ENCODE measurements at places on chromosomes 1 and 21.

DNA sequence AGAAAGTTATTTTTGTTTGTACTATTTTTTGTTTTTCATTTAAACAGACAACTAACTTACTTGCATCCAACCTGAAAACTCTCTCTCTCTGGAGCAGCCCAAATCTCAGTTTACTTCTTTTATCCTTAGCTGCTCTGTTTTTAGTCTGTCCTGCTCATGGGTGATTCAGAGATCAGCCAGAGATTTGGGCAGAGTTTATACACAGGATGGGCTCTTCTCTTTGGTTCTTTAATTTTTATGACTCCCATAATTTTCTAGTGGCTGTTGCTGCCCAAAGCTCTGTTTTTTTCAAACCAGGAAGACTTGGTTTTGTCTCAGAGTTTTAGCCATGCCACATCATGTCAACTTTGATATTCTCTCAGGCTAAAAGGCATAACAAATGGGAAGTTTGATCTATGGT lies 86.8 kb upstream of the CD55 start:
- no peak for DNase-seq

DNA sequence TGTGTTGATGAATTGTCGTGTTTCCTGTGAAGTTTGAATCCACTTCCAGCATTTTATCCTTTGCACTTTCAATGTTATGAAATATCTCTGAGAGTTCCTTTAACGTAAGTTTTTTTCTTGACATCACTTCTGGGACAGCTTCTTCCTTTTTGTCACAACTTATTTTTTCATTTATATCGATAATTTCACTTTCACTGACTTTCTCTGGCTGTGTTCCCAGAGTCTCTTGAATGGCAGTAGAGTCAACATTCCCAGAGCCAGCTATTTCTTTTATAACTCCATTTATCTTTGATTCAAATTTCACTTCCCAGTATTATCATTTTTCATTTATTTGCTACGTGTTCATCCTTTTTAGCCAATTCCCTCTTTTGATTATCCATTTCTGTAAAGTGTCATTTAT lies 256.5 kb downstream of the PAPPA2 start:
- no peak for DNase-seq

DNA sequence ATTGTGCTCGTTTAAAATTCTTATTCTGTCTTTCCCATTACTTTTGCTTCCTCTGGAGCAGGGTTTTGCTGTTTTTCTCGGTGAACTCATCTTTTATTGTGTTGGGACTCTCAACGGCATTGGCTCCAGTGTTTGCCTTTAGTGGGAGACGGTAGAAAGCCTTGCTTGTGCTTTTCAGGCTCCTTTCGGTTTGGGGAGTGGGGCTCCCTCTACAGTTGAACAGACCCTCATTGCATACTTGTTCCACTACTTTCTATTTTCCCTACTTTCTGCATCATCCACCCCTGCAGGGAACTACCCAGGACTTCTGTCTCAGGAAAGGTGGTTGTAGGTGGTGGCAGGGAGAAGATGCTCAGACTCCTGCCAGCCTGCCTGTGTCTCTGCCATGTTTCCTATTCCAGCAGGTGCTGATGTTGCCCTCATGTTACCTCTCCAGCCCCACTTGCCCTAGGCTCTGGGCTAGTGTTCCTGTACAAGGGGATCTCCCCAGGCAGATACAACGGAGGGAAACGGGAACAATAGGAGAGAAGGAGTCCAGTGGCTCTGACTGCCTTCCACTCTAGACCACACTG lies 68.5 kb upstream of the ZBTB18 start:
- DNase-seq = no peak

DNA sequence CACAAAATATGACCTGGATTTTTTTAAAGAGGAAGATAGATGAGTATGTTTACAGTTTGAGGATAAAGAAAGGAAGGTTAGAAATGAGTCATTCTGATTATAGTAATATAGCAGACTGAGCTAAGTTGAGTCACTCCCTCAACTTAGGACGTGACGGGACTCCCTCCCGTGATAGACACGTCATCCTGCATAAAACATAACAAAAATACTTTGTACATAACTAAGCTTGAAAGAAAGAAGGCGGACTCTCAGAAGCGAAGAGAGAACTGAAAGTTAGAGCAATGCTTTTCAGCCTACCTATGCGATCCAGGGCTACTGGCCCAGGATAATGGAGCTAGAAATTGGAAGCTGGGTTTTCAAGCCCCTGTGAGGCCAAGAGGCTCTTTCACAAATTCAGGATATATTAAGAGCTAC lies 53.0 kb upstream of the DESI2 start:
- DNase-seq = no peak

GRCh38 chr1:226131639-226132038 lies 54.9 kb downstream of the ACBD3 start:
- DNase-seq = no peak

DNA sequence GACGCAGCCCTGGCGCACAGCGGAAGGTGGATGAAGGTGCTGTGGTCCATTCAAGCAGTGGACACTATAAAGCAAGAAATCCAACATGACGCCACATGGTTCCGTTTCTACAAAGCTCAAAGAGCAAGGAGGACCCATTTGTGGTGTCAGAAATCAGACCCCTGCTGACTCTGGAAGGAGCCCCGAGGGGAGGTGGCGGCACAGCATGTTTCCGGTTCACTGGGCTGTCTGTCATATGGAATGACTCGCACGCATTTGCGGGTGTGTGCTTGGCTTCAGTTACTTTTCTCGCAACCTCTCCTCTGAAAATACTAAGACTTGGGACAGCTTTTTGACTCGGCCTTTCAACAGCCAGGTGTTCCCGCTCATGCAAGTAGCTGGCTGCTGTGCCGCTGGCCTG lies 29.1 kb upstream of the LRRC47 start:
- no peak for DNase-seq

GRCh38 chr1:116494745-116495144 lies 76.1 kb downstream of the CD58 start:
- no peak for DNase-seq

DNA sequence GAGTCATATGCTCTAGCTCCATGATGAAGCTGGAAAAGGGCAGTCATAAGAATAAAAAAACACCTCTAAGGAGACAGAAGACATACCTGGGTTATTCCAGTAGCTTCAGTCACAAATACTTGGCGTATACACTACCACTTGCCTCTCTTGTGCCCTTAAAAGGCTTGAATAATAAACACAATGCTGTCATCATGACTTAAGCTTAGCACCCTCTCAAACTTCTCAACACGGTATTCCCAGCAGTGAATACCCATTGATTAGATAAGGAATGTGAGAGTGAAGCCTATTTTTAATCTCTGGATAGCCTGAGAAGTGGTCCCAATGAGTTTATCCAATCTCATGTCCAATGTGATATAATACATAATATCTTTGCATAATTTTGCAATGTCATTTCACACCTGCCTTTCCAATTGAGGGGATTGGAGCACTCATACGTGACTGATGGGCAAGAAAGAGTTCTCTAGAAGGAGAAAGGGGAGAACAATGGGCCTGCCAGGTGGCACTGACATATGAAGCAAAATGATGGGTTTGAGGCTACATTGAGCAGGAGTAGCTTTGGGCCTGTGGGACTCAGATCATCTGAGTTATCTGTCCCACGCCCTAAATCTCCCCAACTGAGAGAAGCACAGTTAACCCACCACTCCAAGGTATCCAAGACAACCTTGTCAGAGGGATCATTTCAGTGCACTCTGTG lies 298.6 kb upstream of the DAB1 start:
- DNase-seq = no peak

DNA sequence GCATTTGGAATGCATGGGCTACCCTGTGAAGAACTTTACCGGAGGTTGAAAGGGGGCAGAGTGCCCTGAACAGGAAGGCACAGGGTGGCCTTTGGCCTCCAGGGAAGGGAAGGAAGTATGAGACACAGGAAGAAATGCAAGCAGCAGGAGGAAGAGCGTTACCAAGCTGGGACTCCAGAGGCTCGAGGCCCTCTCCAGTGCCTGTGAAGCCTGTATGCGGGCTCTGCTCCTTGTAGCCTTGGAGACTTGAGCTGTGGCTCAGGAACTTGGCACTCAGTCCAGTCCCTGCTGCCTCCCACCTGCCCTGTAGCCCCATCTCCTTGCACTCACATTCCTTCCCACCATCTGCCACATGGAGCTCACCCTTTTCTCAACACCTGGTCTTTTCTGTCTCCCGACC lies 33.5 kb upstream of the RNF19B start:
- DNase-seq = no peak

GRCh38 chr1:206729050-206729449 lies 41.5 kb upstream of the IL19 start:
- DNase-seq = no peak

DNA sequence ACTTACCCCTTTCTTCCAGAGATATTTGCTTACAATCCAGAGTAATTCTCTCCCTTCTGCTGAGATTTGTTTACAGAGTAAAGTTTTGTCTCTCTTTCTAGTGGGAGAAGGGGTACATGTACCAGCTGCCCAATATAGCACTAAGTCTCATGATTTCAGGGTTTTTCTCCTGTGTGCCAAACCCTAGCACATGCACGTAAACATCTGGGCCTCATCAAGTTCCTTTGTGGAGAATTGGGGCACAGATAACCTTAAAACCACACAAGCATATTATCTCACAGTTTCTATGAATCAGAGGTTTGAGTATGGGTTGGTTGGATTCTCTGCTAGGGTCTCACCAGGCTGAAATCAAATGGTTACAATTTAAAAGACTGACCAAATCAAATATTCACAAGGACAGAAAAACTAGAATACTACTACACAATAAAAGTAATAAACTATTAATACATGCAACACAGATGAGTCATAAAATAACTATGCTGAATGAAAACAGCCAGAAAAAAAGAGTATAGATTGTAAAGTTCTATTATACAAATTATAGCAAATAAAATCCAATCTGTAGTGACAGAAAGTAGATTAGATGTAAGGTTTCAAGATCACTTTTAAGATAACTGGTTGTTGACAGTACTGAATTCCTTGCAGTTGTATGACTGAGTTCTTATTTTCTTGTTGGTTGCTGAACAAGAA lies 347.4 kb upstream of the PTBP2 start:
- no peak for DNase-seq

DNA sequence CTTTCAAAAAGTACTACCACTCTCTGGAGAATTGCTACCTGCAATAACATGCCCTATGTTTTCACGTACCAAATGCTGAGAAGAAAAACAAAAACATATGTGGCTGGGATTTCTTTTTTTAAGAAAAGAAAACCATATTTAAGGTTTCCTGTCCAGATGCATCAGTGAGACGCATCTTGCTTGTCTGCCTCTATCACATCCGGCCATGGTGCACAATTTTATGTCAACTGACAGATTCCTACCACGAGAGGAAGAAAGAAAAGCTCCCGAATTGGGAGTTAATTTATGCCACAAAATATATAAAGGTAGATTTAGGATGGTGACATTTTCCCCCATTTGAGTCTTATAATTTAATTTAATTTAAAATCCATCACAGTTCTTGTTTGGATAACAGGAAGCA lies 62.3 kb upstream of the COL24A1 start:
- DNase-seq = no peak

GRCh38 chr1:113871597-113872113 lies at the start of gene PTPN22:
Gene PTPN22 (minus strand): TSS chr1:113871712.
- DNase-seq = no peak

- DNase-seq = no peak
Measured at GRCh38 chr21:34916446-34916845, 132.7 kb downstream of the RUNX1 start.

- no peak for DNase-seq
Measured at GRCh38 chr1:1626207-1627141, 5.5 kb upstream of the MMP23B start.

DNA sequence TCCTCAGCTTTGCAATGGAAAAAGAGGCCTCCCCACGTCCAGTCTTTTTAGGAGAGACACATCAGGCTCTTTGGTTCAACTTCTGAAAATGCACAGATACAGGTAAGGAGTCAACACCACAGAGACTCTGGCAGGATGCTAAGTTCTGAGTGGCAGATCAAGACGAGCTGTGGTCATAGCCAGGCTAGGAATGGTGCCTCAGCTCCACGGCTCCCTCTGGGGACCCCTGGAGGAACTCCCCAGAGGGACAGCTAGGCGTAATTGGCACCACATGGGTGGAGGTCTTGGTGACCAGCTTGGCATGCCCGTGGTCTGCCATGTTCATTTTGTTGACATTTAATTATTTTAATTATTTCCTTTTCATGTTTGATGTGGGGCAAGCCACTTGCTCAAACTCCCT lies 206.1 kb downstream of the KAZN start:
- peak; percentile 20 for DNase-seq

DNA sequence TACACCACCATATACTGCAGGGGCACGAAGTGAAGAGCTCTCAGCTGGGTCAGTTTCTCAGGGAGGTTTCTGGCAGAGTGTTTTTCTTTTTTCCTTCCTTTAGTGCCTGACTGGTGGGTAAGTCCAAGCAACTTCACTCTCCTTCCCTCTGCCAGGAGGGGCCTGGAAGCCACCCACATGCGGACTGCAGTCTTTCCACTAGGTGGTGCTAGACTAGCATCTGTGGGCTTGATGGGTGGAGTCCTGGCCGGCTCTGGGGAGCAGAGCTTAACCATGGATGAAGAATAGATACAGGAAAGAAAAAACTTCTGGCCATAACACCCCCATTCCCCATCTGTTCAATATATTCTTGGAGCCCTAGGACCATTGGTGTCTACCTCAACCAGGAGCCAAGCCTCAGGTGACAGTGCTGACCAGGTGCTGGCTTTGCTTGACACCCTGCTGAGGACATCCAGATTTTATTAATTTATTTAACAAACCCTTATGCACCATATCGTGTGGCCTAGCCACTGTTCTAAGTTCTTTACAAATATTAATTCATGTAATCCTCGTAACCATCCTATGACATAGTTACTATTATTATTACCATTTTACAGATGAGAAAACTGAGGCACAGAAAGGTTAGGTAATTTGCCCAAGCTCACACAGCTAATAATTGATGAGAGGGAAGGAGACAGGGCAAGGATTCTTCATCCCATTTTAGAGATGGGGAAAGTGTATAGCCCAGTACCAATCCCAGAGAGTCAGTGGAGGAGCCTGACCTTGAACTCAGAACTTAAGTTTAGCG lies 126.7 kb upstream of the CSF3R start:
- DNase-seq = peak; percentile 85

DNA sequence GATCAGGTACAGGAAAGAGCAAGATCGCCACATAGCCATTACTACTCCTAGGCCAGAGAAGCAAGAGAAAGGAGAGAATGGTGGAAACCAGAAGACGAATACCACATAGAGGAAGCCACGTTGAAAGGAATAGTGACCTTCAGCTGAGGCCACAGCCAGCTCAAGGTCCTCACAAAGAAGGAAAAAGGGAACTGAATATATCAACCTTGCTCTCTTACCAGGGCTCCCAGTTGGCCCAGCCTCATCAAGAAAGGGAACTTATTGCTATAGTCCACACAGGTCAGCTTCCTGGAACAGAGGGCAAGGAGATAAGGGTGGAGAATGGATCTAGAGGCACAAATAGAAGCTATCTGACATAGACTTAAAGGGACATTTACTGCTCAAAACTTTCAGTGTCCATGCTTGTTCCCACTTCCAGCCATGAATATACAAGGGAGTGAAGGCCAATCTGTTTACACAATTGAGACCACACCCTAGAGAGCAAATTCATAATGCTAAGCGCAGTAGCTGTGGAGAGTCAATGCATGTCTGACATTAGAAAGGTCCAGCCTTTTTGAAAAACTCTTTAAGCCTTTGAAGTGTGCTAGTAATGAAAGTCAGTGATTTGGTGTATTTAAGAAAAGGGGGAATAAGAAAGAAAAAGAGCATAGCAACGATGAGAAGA lies 120.7 kb upstream of the ZC3H11B start:
- no peak for DNase-seq

- no peak for DNase-seq
Measured at GRCh38 chr1:191608367-191608766, 549.9 kb upstream of the RGS18 start.

- DNase-seq = no peak
Measured at GRCh38 chr1:231836227-231836893, 209.8 kb downstream of the DISC1 start.

All from HEK293T (cell line).